ENCODE measurements at places on chromosomes 5 and 9.

- no peak for DNase-seq
These were observed 55.4 kb downstream of the CYSTM1 start for GRCh38 chr5:140230373-140230772.

DNA sequence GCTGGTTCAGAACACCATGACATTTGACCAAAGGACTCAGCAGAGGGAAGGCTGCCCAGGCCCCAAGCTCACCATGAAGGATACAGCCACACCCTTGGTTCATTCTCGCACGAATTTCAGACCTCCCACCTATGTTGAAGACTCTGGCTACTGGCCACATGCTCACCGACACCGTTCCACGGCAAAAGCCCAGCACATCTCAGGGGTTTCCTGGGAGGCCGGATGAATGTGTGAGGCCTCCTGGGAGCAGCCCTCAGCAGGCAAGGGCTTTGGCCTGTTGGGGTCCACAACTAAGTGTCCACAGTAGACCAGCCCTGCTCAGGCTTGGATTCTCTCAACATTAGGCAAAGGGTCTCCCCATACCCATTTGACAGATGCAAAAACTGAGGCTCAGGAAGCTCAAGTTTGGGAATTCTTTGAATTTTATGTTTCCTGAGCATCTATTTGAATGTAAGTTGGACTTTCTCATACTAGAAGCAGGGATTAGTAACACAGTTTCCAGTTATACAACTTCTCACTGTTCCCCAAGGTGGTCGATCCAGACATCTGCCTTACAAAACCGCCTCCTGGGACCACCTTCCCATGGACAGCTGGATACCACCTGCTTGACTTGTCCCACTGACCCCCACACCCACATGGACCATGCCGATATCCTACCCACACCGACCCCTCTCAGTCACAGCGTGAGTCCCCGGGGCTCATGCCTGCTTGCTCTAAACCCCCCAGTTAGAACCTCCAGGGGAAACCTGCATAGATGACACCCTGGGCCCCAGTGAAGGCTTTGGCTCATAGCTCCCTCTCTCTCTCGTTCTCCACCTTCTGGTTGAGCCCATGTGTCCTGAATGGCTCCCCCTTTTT lies 27.9 kb downstream of the CCT5 start:
- no peak for DNase-seq

DNA sequence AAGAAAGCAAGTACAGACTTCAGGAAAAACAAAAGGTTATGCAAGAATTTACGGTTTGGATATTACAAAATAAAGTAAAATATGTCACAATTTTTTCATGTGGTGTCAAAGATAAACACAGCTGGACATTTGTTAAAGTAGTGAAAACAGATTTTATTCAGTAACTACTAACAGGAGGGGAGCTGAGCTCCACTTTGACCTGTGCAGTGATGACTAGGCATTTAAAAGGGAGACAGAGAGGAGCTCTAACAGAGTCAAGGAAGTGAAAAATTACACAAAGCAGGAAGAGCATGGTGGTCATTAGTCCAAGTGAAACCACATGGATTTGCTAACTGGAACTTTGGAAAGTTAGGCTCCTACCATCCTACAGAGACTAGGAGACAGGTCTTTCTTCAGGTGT lies 263.6 kb upstream of the PCSK5 start:
- no peak for DNase-seq

DNA sequence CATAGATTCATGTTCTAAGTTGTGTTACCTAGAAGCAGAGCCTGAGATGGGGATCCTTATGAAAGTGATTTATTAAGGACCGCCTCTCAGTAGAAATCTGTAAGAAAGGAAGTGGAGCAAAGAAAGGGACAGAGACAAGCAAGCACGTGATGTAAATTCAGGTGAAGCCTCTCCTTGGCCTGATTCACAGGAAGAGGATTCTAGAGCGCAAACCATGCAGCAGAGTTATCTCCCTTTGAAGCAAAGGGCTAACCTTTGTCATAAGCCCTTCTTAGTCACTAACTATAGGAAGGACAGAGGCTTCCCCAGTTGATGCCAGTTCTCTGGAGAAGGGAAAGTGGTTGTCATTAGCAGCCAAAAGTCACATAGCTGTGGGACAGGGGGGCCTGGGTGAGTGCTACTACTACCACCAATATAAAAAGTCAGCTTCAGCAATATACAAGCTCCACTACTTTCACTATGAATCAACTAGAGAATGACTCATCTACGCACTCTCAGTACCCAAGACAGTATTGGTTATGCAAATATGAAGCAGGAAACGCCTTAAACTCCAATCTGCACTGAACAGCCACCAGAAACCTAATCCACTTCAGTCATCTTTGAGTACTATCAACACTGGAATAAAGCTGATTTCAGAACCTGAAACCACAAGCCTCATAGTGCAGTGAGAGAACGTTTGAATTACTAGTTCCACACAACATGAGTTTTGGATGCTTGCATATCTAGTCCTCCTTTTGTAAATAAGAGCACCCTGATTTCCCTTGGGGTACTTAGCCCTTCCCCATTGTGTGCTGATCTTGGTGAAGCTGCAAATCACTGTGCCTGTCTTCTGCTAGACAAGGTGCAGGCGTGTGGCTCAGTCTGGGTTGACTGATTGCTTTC lies 162.7 kb downstream of the ZNF608 start:
- peak; percentile 91 for DNase-seq

- no peak for DNase-seq
These were observed 55.6 kb upstream of the KCNIP1 start for GRCh38 chr5:170448221-170448620.

DNA sequence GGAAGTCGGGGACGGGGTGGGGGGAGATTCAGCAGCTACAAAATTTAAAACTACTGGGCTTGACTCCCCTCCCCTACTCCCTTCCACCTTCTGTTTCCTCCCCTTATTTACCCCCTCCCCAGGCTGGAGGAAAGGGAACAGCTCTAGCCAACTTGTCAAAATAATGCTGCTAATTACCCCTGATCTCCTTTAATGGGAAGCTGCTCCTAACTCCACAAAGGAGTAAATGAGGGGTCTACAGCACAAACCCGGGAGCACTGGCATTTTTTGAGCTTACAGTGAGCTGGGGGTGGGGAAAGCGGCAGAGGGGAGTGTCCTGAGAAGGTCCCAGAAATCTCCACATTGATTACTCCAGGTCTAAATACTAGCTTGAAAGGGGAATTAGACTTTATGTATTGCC lies 3.1 kb downstream of the PTCH1 start:
- no peak for DNase-seq

GRCh38 chr5:141618030-141618803 lies 583 bp downstream of the DIAPH1 start:
- peak; percentile 30 for DNase-seq

- no peak for DNase-seq
These were observed 368.8 kb downstream of the GLIS3 start for GRCh38 chr9:3931058-3931457.

GRCh38 chr5:68838157-68838718 lies 255.6 kb upstream of the SLC30A5 start:
- DNase-seq: no peak

DNA sequence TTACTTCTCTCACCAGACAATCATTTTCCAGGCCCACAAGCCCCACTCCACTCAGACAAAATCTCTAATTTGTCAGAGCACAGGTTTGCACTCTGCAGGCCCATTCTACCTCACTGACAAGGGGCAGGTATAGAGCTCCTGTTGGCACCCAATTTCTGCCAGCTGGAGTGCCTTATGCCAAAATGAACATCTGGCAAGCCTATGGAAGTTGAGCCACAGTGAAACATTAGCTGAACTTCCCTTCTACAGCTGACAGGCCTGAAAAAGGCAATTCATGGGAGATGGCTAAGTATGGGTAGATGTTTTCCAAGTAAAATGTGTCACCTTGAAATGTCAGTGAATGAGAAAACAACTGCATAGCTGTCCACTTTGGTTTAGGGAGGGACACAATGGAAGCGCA lies 87.0 kb downstream of the SPOCK1 start:
- DNase-seq: no peak

GRCh38 chr9:121842612-121842978 lies 191.2 kb downstream of the DAB2IP start:
- peak; percentile 76 for DNase-seq

GRCh38 chr5:1400936-1401335 lies 44.3 kb downstream of the SLC6A3 start:
- DNase-seq: no peak
